Activated CD4-positive, alpha-beta T cell treated with anti-CD3 and anti-CD28 coated beads for 36 hours (primary cell): ENCODE measurements at places on chromosomes 6 and 20. TPM values are rescaled to one million over a fixed set of nuclear protein-coding genes. Genes with fewer than 3 reads are reported as not detected.

GRCh38 chr20:37907677-37908401 is 4.9 kb downstream of the VSTM2L start:
- H3K4me3 ChIP-seq = no peak overlapping the region
- peaks cover 7% of the 10 kb centered on the region for H3K4me1 ChIP-seq
- H3K27ac ChIP-seq = no peak overlapping the region
- H3K27me3 ChIP-seq = peaks cover 37% of the 10 kb centered on the region
- no peaks in the 10 kb centered on the region for H3K36me3 ChIP-seq
- no peak for DNase-seq

ERVFRD-1 gene
- not detected for total RNA-seq

ADAT2 gene
- 26.0 TPM for total RNA-seq

QRSL1 gene
- total RNA-seq = 15.8 TPM

DNA sequence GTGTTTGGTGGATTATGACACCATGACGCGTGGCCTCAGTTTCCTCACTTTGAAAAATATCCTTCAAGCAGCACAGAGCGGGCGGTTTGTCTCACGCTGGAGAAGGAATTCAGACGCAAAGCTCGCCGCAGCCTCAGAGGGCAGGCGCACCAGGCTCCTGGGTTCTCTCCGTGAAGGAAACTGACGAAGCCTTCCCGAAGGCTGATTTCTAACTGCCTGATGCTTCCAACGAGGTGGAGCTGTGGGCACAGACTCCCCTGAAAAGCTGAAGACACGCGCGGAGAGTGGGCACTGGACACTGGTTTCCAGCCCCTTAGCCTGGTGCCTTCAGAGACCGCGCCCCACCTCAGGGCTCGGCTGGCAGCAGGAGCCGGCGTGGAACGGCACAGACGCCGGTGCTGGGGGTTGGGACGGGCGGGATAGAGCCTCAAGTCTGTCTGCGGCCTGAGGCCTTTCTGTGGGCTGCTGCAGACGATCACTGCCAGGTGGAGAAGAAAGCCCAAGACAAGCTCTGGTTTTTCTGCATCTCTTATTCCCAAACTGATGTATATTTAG is 56.1 kb downstream of the DACT2 start:
- DNase-seq = no peak
- no peak overlapping the region for H3K4me3 ChIP-seq
- H3K27me3 ChIP-seq = peaks cover 3% of the 10 kb centered on the region
- H3K4me1 ChIP-seq = no peaks in the 10 kb centered on the region
- H3K27ac ChIP-seq = no peak overlapping the region

- H3K27me3 ChIP-seq = no peaks in the 10 kb centered on the region
- peaks cover 45% of the 10 kb centered on the region for H3K36me3 ChIP-seq
- no peak for DNase-seq
- no peak overlapping the region for H3K4me3 ChIP-seq
- H3K4me1 ChIP-seq = peaks cover 50% of the 10 kb centered on the region
These were observed 6.3 kb downstream of the OSER1 start for GRCh38 chr20:44204156-44204831.

DNA sequence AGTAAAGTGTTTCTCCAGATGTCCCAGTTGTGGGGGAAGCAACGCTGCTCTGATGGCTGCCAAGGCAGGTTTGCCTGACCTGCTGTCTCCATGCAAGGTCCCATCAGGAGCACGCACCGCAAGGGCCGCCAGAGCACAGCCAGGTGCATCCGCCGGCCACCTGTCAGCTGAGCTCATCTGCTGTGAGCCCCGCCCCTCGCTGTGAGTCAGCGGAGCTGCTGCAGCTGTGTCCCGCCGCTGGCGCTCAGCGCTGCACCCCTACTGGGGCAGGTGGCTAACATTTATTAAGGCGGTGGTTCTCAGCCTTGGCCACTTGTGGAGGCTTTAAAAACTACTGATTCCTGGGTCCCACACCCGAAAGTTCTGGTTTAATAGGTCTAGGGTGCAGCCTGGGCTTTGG is 225.7 kb downstream of the UST start:
- H3K4me1 ChIP-seq = no peaks in the 10 kb centered on the region
- H3K27me3 ChIP-seq = peaks cover 12% of the 10 kb centered on the region
- H3K27ac ChIP-seq = no peak overlapping the region
- no peaks in the 10 kb centered on the region for H3K36me3 ChIP-seq
- H3K4me3 ChIP-seq = no peak overlapping the region
- DNase-seq = peak; percentile 75

- no peak overlapping the region for H3K27ac ChIP-seq
- DNase-seq = no peak
- peaks cover 3% of the 10 kb centered on the region for H3K36me3 ChIP-seq
These were observed 165.4 kb downstream of the DST start for GRCh38 chr6:56477241-56477640.

MUC21 gene
- not detected for total RNA-seq

GRCh38 chr20:19908576-19908975 is 108.6 kb upstream of the NAA20 start:
- H3K4me3 ChIP-seq = no peak overlapping the region
- no peaks in the 10 kb centered on the region for H3K27me3 ChIP-seq
- H3K36me3 ChIP-seq = no peaks in the 10 kb centered on the region
- no peaks in the 10 kb centered on the region for H3K4me1 ChIP-seq
- DNase-seq = no peak
- no peak overlapping the region for H3K27ac ChIP-seq

DNA sequence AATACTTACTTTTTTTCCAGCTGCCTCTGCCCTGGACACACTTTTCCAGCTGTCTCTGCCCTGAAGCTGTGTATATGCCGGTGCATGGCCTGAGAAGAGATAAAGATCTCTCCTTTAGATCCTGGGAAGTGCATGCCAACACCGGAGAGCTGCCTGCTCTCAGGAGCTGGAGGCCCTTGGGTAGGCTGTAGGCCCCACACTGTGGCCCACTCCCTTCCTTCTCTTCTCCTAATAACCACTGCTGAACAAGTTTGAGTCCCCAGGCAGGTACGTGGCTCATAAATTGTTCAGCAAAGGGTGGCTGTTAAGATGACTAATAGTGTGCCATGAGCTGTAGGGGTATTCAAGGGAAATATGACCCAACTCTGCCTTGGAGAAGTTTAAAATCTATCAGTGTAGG is 102.5 kb downstream of the CD24 start:
- H3K36me3 ChIP-seq = no peaks in the 10 kb centered on the region
- H3K4me3 ChIP-seq = no peak overlapping the region
- H3K27ac ChIP-seq = no peak overlapping the region
- H3K4me1 ChIP-seq = no peaks in the 10 kb centered on the region
- no peak for DNase-seq

DTD1 gene
- total RNA-seq = 40.7 TPM

DNA sequence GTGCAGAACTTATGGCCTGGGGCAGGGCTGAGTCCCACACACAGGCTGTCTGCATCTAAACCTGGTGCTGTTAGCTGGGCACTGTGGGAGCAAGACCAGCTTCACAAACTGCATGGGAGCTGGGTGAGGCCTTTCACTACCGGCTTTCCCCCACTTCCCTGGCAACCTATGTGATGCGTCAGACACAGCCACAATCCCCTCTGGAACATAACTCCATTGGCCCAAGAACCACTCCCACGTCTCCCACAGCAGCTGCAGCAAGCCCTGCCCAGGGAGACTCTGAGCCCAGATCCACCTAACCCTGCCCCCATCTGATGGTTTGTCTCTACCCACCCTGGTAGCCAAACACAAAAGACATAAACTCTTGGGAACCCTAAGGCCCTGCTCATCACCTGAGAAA is 9.3 kb downstream of the WDR27 start:
- no peaks in the 10 kb centered on the region for H3K4me1 ChIP-seq
- no peak for DNase-seq
- H3K36me3 ChIP-seq = peaks cover 44% of the 10 kb centered on the region
- H3K27ac ChIP-seq = no peak overlapping the region
- no peak overlapping the region for H3K4me3 ChIP-seq

SLC4A11 gene
- total RNA-seq = 0.60 TPM

LST1 gene
- total RNA-seq = 9.1 TPM

- no peak for DNase-seq
- peaks cover 4% of the 10 kb centered on the region for H3K4me1 ChIP-seq
- H3K4me3 ChIP-seq = no peak overlapping the region
- H3K36me3 ChIP-seq = no peaks in the 10 kb centered on the region
- no peak overlapping the region for H3K27ac ChIP-seq
These were observed 559.4 kb upstream of the AGPAT4 start for GRCh38 chr6:161833099-161833860.

DNA sequence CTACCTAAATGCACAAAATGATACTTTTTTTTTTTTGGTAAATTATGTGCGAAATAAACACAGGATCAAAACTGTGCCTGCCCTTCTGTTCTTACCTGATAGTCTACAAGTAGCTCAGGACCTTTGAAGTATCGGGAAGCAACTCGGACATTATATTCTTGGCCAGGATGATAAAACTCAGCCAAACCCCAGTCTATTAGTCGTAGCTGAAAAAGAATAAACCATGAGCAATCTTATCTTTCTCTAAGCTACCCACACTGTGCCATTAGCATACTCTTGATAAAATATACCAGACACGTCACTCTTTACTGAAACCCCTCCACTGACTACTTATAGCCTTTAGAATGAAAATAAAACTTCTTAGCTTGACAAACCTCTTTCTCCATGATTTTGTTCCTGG is 29.8 kb upstream of the TBC1D20 start:
- no peaks in the 10 kb centered on the region for H3K4me1 ChIP-seq
- no peak for DNase-seq
- H3K27ac ChIP-seq = no peak overlapping the region
- no peaks in the 10 kb centered on the region for H3K27me3 ChIP-seq
- peaks cover 43% of the 10 kb centered on the region for H3K36me3 ChIP-seq
- no peak overlapping the region for H3K4me3 ChIP-seq

FILIP1 gene
- not detected for total RNA-seq
